Nephron progenitor cell (in vitro differentiated cells): ENCODE measurements at places on chromosomes 7 and 10.

DNA sequence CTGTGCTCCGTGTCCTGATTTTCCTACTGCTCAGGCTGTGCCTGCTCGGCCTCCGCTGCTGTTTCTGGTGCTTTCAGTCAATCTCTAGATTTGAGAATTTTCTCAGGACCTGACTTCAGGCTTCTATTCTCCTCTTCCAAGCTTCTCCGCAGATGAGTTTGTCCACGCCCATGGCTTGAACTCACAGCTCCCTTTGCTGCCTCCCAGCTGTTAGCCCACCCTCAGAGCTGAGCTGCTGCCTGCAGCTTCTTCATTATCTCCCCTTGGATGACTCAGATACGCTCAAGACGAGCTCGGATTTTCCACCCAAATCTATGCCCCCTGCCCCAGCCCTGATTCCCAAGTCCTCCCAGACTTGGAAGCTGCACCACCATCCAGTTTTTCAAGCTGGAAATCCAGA, 104.7 kb downstream of the FGFR2 start:
- no peak for DNase-seq

GRCh38 chr7:43915907-43916306, 9.5 kb upstream of the URGCP start:
- no peak for DNase-seq

DNA sequence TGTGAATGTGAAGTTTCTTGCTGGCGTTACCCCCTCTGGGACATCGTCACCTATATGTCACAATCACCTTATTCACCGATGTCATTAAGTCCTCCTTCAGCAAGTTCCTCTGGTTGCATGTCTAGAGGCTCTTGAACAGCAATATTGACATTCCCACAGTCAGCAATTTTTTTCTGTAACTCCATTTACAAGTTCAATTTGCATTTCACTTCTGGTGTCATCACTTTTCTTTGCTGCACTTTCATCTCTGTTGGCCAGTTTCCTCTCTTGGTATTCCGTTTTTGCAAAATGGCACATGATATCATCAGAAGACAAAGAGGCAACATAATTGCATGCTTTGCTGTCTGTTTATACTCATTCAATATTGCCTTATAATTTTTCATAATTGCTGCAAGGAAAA, 69.8 kb downstream of the SRI start:
- DNase-seq = no peak

DNA sequence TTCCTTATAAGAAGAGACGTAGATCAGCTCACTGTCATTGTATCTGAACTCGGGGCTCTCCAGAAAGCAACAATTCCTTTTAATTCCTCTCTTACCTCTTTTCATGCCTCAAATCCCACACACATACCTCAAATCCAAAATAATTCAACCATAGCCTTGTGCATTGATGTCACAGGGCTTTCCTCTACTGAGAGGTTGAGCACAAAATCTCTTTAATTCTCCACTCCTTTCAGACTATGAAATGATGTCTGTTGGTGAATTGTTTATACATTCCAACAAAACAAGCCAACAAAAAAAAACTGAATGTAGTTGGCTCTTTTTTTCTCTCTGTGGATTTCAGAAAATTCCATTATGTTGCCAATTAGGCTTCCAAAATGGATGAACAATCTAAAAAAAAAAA, 53.2 kb downstream of the BPGM start:
- DNase-seq = no peak

DNA sequence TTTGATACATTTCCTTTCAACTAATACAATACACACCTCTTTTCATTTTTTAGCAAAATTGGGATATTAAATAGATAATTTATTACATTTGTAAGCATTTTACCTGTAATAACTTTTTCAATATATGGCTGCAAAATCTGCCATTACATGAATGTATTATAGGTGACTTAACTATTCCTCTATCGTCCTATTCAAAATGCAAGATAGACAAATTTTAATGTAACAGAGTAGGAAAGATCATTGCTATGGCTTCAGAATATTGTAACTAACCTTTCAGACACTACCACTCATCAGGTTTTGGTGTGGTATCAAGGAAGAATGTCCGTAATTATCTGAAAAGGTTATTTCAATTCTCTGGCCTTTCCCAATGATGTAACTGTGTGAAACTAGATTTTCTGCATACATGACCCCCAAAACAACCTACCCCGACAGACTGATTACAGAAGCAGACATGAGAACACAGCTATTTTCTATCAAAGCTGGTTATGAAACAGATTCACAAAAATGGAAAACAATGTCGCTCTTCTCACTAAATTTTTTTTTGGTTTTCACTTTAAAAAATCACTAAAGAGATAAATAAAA, 211.2 kb downstream of the FAM107B start:
- DNase-seq = no peak

DNA sequence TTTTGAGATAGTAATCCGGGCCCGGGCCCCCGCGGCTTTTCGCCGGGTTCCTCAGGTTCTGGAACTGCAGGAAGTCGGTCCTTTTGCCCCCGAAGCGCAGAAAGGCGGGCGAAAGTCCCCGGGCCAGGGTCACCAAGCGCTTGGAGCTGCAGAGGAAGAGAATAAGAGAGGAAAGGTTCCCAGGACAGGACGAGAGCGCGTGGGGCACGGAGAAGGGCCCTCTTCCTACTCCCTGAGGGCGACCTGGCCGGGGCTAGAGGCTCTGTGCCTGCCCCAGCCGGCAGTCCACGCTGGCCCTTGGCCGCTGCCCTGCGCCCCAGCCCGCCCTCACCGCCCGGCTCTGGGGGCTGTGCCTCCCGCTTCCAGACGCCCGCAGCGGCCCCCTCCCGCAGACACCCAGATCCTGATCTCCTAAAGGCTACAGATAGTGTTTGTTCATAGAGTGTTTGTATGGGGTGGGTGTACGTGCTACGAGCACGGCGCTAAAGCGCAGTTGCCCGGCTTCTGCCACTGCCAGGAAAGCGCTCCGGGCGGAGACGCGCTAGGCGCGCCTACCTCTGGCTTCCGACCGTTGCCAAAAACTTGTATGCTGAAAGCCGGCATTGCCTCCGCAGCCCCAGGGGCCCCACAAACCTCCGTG, 3.2 kb downstream of the HPSE2 start:
- peak; percentile 53 for DNase-seq

- DNase-seq = no peak
Measured at GRCh38 chr7:31052487-31052840, 356 bp downstream of the ADCYAP1R1 start.

GRCh38 chr10:81019029-81019890, 481.6 kb downstream of the SH2D4B start:
- peak; percentile 31 for DNase-seq

GRCh38 chr10:122551450-122551849, 9.1 kb upstream of the DMBT1 start:
- no peak for DNase-seq

GRCh38 chr10:12103802-12104201, 25.7 kb upstream of the SEC61A2 start:
- DNase-seq = no peak

GRCh38 chr7:1737956-1738355, 67.9 kb downstream of the ELFN1 start:
- DNase-seq = no peak

- DNase-seq = no peak
Measured at GRCh38 chr10:63573068-63573697, 52.0 kb downstream of the REEP3 start.

DNA sequence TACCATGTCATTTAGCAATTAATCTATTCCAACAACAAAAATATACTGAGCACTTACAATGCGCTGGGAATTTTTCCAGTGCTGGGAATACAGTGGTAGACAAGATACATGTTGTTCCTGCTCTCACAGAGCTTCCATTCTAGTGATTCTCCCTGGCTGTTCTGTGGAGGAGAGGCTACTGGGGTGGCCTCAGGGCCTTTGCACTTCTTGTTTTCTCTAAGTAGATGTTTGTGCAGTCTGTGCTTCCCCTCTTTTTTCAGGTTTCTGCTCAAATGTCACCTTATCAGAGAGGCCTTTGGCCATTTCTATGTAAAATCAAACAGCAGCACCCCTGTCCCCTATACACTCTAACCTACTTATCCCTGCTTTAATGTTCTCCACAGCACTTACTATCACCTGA, 24.7 kb downstream of the OSBPL3 start:
- DNase-seq = no peak

- DNase-seq = no peak
Measured at GRCh38 chr10:88893611-88894010, 13.6 kb downstream of the STAMBPL1 start.

GRCh38 chr10:16341637-16342036, 95.2 kb upstream of the PTER start:
- no peak for DNase-seq

GRCh38 chr10:116147147-116147905, 125.7 kb downstream of the GFRA1 start:
- DNase-seq = no peak

GRCh38 chr10:89426230-89426868, 12.0 kb downstream of the IFIT5 start:
- peak; percentile 4 for DNase-seq

- DNase-seq = no peak
Measured at GRCh38 chr7:132242192-132242812, 334.0 kb downstream of the PLXNA4 start.

DNA sequence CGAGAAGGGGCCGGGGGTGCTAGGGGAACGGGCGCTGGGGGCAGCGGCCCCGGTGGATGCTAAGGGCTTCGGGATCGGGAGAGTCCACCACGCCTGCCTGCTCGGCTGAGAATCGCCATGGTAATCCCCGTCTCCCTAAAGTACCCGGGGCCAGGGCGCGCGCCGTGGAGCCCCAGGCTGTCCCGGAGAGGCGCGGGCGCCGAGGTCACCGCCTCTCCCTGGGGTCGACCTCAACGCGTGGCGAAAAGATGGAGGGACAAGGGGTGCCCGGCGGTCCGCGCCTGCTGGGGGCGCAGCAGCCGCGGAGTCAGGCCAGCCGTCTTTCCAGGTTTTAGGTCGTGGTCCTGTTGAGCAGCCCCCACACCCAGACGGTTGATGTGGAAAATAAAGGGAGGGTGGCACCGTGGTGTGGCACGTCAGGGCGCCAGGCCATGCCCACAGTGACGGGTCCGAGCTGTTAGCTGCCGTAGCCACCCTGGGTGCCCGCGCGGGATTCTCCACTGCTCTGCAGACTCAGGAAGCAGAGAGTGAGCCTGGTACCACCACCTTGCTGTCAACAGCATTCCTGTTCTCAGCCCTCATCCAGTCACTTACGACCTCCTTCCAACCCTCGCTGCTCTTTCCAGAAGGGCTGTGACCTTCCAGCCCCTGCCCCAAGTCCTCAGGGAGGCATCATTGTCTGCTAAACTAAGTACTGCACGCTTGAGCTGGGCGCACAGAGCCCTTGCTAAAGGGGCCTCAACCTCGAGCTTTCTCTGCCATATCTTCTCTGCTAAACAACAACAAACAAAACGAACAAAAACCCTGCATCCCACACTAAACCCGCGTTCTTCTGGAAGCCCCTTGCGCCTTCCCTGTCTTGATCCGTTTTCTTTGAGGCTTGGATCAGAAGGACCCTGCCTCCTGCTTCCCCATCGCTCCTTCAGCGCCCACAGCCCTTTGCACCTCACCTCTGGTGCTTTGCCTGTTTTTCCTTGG, 666 bp downstream of the SMKR1 start:
- DNase-seq = peak; percentile 25

DNA sequence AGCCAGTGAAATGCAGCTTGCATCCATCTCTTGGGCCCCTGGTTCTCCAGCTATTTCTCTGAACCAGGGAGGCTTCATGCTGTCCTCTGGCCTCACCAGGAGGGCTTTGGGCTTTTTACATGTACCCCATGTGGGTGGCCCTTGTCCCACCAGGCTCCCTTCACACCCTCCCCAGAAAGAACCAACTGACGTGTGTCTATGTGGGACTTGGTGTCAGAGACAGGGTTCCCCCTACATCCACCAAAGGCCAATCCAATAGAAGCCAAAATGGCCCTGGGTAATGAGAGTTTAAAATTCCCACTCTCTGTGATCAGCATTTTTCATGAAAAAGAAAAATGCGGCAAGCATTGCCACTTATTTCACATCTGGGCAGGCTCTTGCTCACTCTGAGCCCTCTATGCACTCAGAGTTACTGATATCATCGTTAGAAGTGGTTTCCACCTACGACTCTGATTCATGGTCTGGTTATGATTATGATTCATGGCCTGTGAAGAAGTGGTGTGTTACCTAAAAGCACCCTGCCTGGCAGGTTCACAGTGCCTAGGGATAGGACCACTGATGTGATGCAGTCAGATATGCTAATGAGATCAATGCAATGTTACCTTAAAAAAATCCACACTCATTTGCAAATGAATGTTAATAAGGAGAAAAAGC, 133.5 kb downstream of the BUB3 start:
- no peak for DNase-seq
